Activated gamma-delta T cell (primary cell): ENCODE measurements at places on chromosomes 11 and 22.

GRCh38 chr11:69947059-69947792 is 128.0 kb upstream of the FGF3 start:
- no peak for DNase-seq

- no peak for DNase-seq
These were observed 34.7 kb downstream of the LDHAL6A start for GRCh38 chr11:18490319-18490718.

GRCh38 chr11:66727282-66728037 is 1.6 kb downstream of the SPTBN2 start:
- DNase-seq, result no peak

DNA sequence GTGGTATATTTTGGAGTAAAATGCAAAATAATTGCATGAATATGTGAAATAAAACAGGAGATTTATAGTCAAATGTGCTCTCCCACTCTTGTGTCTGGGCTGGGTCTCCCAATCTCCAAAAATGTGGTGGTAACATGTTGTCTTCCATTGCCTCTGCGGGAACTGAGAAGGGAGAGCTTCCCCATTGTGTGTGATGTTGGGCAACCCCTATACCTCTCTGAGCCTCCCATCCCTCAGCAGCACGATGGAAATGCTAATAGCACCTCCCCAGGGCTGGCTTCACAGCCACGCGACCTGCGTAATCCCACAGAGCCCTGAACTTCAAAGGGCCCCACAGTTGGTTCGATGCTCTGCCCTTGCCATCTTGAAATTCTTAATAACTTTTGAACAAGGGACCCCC is 72.0 kb downstream of the TP53I11 start:
- no peak for DNase-seq

- DNase-seq, result no peak
These were observed 4.4 kb upstream of the CNTF start for GRCh38 chr11:58617976-58618557.

DNA sequence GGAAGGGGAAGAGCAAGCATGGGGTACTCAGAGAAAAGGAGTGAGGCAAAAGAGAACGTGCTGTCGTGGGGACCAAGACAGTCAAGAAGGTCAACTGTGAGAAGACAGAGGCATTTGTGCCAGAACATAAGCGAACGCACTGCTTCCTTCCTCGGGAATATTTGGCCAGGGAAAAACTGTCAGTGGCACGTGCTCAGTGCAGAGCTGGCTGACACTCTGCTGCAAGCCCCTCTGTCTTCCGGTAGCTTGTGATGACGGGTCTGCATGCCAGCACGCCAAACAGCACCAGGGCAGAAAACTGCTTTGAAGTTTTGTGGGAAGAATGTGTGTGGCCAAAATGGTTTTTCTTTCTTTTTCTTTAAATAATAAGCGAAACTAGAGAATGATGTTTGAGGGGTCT is 60.6 kb downstream of the SMCO4 start:
- DNase-seq, result no peak

- DNase-seq, result no peak
These were observed 21.4 kb downstream of the PANX1 start for GRCh38 chr11:94150056-94150455.

GRCh38 chr11:34650528-34650927 is 29.6 kb downstream of the EHF start:
- DNase-seq, result no peak

- DNase-seq, result no peak
These were observed 2.9 kb downstream of the PGR start for GRCh38 chr11:101126551-101127196.

- DNase-seq, result no peak
These were observed 142.1 kb downstream of the TRPC6 start for GRCh38 chr11:101441747-101442146.

DNA sequence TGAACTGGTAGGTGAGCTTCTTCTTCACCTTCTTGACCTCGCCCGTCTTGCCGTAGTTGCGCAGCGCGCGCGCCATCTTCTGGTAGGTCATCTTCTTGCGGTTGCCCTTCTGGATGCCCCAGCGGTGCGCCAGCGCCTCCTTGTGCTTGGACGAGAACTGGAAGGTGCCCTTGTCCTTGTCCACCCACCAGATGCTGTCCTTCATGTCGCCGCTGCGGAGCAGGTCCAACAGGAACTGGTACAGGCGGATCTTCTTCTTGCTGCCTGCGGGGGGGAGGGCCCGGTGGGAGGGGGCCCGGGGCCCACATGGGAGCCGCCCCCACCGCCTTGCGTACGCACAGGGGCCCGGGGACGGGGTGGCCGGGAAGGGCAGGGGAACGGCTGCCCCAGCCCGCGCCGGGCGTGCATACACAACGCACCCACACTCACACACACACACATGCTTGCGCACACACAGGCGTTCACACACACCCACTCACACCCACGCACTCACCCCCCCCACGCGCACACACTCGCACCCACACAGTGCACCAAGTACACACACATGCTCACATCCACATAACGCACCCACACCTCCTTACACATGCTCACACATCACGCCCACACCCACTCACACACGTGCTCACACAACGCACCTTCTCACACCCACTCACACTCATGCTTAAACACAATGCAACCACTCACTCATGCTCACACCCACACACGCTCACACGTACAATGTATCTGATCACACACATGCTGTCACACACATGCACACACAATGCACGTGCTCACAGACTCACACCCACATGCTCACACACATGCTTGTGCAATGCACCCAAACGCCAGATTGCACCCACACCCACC is 3.0 kb upstream of the MYBPC3 start:
- DNase-seq, result no peak

DNA sequence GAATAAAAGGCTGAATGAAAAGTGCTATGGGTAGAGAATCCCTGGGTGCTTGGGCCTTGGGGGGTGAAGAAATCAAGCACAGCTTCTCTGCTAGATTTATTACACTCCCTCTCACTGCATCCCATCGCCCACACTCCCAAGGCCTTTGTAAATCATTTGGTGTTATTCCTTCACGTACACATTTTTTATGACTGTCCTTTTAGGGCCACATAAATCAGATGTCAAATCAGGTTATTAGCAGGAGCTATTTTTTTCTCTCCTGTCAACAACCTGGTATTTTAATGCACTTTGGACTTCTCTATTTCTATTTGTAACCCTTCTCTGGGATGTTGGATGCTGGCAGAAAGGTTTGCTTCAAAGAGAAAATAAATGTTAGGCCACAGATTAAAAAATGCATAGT is 408.8 kb downstream of the INSC start:
- no peak for DNase-seq

DNA sequence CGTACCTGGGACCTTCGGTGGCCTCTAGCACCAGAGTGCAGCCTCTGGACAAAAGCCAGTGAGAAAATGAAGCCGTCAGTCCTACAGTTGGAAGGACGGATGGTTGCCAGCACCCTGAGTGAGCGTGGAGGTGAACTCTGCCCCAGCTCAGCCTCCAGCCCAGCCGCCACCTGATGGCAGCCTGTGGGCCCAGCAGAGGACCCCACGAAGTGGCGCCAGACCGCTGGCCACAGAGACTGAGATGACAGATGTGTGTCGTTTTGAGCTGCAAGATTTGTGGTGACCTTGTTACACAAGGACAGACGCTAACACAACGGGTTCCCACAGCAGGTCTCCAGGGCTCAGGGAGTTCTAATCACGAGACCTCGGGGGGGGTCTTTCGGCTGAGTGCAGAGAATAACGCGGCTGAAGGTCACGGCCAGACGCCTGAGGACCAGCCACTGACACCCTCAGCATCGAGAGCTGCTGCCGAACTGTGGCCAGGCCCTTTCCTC is 75.0 kb downstream of the BRD1 start:
- DNase-seq, result no peak

DNA sequence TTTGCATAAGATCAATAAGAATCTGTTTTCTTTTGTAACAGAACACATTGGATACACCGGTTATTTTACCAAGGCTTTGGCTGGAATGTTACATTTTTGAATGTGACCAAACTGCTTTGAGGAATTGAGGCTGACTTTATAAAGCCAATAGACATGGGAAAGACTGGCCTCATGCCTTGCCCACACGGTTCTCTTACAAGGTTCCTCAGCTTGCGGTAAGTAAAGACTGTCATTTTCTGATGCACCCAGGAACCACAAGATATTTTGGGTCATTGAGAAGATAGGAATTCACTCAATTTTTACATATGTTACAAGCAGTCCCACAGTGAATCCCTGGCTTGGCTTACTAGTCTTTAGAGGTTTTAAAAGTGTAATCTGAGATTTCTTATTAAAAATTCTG is 23.9 kb downstream of the OR10A6 start:
- no peak for DNase-seq

- DNase-seq, result no peak
These were observed 41.3 kb upstream of the MN1 start for GRCh38 chr22:27842669-27843431.

DNA sequence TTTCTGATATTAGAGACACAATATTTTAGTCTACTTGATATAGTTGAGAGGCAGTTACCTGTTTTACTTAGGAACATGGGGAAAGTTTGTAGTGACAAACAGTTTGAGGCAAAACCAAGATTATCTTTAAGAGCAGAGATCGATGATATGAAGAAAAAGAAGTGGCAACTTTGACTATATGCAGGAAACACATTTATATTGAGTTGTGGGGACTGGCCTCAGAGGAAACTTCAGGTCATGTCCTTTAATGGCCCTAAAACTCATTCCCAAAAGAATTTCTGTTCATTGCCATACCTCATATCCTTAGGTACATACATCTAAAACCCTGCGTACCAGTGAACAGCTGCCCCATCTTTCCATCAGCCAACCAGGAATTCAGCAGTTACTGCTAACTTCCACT is 4.5 kb downstream of the HBG1 start:
- DNase-seq, result no peak

GRCh38 chr22:39250131-39250530 is 5.3 kb upstream of the PDGFB start:
- no peak for DNase-seq

DNA sequence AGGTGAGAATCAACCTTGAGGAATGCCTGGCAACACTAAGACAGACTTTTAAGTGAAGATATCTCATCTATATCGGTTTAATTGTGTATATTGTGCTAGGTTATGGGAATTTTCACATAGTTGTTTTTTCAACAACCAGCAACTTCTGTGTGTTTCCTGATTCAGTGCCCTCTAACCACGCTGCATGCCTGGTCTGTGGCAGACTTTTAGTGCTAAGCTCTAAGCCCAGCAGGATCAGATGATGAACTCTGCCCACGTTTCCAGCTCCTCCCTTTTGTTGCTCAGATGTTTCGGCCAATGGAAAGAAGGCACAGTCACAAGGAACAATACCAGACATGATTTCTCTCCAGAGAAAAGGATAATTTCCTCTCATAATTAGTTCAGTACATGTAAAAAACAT is 1.4 kb upstream of the VWA5A start:
- DNase-seq, result no peak

GRCh38 chr22:48320683-48321451 is 1506.8 kb downstream of the BRD1 start:
- DNase-seq, result no peak

DNA sequence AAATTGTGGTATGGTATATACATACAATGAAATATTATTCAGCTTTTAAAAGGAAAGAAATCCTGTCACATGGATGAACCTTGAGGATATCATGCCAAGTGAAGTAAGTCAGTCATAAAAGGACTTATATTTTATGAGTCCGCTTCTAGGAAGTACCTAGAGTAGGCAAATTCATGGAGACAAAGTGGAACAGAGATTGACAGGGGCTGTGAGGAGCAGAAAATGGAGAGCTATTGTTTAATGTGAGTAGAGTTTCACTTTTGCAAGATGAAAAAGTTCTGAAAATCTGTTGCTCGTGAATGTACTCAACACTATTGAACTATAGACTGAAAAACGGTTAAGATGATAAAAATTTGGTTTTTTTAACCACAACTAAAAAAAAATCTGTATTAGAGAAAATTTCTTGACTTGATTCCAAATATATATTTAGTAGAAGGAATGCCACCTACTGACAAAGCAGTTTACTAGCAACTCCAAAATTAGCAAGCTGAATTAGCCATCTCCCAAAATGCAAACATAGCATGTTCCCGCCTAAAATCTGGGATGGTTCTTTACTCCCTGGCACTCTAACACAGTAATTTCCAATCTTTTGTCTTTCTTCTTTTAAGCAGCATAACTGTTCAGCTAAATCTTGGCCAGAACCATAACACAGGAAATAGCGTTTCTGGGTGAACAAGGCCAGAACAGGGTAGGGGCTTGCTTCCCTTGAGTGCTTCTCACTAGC is 1.5 kb downstream of the UFD1 start:
- no peak for DNase-seq

DNA sequence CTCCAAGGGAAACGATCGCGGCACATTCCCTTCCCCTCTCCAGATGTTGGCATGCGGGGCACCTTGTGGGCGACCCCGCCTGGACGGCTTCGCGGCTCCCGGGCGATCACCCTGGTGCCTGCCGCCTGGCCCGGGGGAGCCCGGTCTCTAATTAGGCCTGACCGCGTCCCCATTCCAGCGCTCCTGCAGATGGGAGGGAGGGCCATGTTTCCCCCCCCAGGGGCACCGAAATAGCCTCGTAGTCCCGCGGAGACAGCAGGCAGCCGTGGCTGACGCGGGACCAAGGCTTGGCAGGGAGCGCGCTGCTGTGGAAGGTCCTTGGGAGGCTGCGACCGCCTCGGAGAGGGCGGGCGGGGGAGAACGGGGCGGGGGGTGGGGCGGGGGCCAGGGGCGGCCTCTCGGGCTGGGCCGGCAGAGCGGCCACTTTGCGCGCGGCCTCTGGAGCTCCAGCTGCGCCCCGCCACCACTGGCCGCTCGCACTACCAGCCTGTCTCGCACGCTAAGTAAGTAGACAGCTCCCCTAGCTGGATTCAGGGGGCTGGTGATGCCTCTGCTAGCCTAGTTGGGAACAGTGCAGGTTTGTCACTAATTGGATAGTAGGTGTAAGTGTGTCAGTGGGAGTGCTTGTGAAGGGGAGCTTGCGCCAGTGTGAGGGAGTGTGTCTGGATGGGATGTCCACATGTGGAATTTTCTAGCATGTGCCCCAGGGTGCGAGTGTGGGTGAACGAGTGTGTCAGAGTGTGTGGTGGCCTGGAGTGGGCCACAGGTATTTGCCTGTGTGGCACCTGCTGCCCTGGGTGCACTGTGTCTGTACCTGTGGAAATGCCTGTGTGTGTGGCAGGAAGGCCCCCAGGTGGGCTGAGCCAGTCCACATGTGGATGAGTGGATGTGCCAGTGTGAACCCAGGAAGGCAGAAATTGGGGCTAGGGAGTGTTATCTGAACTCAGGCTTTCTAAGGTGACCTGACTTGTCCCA is at the start of gene INSC:
Gene INSC, plus strand, starts transcription at position 423 of the 975 bp plus-strand sequence. CDS start 34,252 bp downstream, outside the sequence.
- DNase-seq, result no peak

DNA sequence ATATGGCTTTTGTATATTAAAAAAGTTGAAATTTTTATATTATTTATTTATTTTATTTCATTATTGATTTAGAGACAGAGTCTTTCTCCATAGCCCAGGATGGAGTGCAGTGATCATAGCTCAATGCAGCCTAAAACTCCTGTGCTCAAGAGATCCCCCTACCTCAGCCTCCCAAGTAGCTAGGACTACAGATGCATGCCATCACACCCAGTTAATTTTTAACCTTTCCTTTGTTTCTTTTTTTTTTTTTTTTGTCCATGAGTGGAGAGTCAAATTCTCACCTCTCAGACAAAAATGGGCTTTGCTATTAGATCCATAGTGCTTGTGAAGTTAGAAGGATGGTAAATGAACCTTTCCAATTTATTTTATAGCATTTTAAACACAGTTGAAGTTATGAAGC is 182.5 kb downstream of the SOX6 start:
- DNase-seq, result no peak

- no peak for DNase-seq
These were observed 178.8 kb downstream of the IGLL1 start for GRCh38 chr22:23401111-23401909.

- DNase-seq, result no peak
These were observed 9.6 kb upstream of the TP53I11 start for GRCh38 chr11:44960200-44960845.

- no peak for DNase-seq
These were observed 6.9 kb upstream of the RAD9A start for GRCh38 chr11:67384851-67385366.
